Bone marrow (tissue), 2 donors: ENCODE measurements at places on chromosomes 5 and 9.

DNA sequence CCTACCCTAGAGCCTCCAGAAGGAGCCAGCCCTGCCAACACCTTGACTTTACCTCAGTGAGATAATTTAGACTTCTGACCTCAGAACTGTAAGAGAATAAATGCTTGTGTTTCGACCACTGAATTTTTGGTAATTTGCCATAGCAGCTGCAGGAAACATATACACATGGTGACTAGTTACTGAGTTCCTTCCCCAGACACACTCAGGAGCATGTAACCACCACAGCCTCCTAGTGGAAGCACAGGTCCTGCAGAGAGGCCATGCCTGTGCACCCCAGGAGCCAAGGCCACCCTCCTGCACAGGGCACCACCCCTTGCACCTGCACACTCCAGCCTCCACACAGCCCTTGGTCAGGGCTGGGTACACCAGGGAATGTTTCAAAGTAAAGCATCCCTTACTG, 7.6 kb upstream of the CAMSAP1 start:
- DNase-seq: no peak

- DNase-seq: peak; percentile 39
Observed at GRCh38 chr5:50325237-50325832, 115.8 kb downstream of the EMB start.

- no peak for DNase-seq
Observed at GRCh38 chr9:21677834-21678233, 124.6 kb upstream of the MTAP start.

- DNase-seq: no peak
Observed at GRCh38 chr9:93132287-93132927, 1.6 kb downstream of the NINJ1 start.
